ENCODE measurements at places on chromosomes 7 and 10.

GRCh38 chr10:32851301-32851700 is 106.7 kb downstream of the ITGB1 start:
- no peak for DNase-seq

DNA sequence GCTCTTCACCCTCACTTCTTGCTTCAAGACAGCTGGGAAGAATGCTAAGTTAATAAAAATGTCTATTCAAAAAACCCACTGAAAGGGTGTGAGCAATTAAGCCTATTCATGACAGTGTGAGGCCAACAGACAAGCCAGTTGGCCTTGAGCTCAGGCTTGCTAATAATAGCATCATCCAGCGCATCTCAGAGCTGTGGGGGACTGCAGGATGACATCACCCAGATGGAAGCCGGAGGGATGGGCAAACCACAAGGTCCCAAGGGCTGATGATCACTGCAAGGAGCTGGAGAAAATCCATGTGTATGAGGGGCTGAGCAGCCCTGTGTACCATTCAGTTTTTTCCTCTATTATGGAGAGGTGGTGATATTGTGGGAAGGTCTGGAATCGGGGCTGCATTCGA is 770.4 kb downstream of the TNS3 start:
- no peak for DNase-seq

GRCh38 chr7:155995183-155995612 is 182.9 kb upstream of the SHH start:
- no peak for DNase-seq

DNA sequence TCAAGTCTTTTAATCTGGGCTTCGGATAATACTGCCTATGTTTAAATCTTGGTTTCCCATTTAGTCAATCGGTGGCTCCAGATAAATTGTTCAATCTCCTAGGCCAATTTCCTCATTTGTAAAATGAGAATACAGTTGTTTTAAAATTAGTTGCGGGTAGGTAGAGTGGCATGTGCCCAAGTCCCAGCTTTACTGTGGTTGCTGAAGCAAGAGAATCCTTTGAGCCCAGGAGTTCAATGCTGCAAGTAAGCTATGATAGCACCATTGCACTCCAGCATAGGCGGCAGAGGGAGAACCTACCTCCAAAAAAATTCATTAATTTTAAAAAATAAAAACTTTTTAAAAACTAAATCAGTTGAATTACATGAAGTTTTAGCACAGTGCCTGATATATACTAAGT is 7.3 kb downstream of the RNF216 start:
- DNase-seq = no peak
